ENCODE measurements at places on chromosomes 11 and 22.

DNA sequence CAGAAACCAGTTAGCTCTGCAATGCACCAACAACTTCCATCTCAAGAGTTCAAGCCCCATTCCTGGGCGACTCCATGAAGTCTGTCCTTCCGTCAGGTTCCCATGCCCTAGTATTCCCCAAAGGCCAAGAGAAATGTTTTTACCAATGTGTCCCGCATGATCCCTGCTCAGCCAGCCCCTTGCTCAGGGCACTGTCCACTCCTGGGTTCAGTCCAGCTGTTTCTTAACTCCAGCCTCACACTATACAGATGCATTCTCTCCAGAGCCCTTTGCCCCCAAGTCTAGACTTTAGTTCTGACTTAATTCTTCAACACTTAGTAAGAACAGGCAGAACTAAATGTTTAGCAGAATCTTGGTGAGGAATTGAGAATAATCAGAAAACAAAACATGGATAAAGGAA, 497.5 kb downstream of the SOX6 start:
- no peak for DNase-seq

DNA sequence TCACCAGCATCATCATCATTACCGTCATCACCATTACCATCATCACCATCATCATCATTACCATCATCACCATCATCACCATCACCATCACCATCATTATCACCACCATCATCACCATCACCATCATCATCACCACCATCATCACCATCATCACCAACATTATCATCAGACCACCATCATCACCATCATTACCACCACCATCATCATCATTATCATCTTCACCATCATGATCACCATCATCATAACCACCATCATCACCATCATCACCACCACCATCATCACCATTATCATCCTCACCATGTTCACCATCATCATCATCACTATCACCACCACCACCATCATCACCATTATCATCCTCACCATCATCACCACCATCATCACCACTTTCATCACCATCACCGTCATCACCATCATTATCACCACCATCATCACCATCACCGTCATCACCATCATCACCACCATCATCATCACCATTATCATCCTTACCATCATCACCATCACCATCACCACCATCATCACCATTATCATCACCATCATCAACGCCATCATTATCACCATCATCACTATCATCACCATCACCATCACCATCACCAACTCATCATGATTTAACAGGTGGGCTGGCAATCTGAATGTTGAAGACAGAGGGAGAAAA, 2.4 kb upstream of the MYEOV start:
- no peak for DNase-seq

DNA sequence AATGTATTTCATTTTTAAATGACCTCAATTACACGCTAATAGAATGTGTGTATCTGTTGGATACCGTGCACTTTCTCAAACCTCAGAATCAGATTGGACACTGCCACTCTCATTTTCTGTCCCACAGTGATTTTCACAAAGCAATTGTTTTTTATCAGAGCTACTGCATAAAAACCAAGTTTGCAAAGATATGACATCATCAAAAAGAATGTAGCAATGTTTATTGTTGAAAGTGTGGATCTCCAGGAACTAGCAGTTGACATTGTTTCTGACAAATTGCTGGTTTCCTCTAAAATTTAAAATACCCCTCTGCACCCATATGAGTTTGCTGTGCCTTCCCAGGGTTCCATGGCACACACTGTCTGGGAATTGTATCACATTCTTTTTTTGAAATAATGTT, 362.7 kb upstream of the DDI1 start:
- DNase-seq: no peak

DNA sequence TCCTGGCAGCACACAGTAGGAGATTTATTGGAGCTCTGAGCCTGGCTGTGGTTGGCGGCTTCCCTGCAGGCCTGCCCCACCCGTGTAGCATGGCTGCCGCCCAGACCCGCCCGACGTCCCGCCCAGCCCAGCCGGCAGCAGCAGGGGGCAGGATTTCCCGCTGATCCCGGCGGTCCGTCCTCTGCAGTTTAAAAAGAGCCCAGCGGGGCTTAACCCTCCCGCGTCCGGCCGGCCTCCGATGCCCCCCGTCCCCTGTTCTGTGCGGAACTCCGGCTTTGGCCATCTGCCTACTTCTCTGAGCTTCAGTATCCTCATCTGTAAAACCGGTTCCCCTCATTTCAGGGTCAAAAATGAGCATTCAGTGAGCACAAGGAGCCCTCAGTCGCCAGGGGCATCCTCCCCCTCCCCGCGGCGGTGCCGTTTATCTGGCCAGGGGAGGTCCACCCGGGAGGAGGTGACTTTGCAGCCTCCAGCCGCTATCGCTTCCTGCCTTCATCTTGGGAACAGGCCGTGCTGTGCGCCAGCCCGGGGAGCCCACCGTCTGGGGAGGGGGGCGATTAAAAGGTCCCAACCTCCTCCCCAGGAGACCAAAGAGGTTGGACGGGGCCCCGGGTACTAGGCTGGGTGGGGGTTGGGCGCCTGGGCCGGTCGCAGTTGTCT, at the start of gene GAS2L1:
TSS of gene GAS2L1 (plus strand) at position 476 of the 660 bp plus-strand sequence. CDS start 1,456 bp downstream, outside the sequence.
- peak; percentile 90 for DNase-seq

DNA sequence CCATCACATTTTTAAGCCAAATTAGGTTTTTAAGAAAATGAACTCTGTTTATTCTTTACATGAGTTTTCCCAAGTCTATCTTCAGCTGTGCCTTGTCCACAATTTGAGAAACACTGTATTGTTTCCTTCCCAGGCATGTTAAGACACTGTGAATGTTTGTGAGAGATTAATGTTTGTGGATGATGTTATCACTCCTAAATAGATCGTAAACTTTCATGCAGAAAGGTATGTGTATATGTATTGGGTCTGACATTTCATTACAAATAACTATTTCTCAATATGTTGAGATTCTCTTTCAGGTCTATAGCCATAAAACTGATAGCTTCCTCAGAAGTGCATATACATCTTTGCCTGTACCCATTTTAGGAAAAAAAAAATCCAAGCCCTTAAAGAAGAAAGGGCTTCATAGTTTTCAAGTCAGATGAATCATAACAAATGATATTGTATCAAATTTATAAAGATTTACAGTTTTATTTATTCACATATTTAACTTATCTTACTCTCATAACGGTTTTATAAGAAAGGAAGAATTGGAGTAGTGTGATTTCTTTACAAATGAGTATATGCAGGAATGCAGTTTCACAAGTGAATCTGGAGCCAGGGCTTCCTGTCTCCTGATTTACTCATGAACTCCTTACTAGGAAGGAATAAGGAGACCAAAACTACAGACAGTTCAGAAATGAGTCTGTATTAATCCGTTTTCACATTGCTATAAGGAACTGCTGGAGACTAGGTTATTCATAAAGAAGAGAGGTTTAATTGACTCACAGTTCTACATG, 11.2 kb downstream of the OR8D1 start:
- DNase-seq: no peak

DNA sequence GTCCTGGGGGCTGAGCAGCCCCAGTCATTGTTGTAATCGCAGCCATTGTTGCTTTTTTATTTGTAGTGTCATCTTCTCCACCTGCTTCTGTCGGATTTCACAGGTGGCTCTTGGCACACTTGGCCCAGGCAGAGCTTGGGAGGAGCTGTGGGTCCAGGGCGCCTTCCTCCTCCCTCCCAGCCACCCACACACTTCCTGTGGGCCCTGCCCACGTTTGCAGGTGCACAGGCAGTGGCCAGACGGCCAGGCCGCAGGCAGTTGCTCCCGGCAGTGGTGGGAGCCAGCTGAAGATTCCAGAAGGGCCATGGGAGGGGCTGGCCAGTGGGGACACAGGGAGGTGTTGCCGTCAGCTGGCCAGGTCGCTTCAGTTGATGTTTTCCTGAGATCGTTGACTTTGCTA, 1191.9 kb downstream of the BRD1 start:
- no peak for DNase-seq

- no peak for DNase-seq
Measured at GRCh38 chr11:108718466-108718865, 53.6 kb downstream of the DDX10 start.

- DNase-seq: no peak
Measured at GRCh38 chr11:63683133-63683991, 2.1 kb downstream of the RTN3 start.

DNA sequence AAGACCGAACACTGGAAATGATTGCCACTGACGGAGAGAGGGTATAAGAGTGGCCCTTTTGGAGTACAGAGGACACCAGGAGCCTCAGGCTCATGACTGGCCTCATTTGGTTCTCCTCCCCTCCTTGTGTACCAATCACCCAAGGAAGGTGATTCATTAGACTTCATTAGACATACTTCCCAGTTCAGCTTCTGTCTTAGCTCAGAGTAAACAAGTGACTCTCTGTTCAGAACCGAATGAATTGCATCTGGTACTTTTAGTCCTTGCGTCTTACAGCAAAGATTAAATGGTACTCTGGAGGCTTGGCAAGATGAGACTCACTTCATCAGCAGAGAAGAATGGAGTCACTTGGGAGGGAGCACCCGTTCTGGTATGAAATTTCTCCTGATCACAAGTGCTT, 75.2 kb downstream of the ZNRF3 start:
- DNase-seq: no peak

GRCh38 chr11:3992964-3993363, 101.6 kb upstream of the RRM1 start:
- DNase-seq: no peak

DNA sequence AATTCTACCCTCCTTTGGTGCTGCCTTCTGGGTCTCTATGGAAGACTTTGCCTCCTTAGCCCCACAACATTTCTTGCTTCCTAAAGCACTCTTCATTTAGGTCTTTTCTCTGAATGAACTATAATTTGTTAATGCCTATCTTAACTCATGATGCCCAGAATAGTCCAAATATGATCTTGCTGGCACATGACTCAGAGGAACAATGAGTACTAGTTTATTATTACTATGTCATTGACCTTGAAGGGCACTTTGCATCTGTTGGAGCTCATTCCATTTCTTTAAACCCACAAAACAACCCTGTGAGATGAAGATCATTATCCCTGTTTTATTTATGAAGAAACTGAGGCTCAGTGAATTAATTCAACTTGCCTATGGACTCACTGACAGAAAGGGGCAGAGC, 320.2 kb upstream of the PLET1 start:
- no peak for DNase-seq

DNA sequence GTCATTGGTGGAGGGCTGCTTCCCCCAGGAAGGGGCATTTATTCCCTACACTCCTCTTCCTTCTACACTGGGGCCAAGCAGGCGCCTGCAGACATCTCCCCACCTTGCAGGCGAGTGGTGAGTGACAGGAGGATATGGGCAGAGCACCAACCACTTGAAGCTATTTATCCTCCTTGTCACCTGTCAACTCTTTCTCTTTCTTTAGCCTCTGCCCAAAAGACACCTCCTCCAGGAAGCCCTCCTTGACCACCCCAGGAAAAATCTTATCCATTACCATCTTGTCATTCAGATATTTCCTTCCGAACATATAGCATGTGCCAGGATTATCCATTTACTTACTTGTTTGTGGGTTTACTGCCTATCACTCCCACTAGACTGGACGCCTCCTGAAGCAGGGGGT, 362.4 kb downstream of the MN1 start:
- DNase-seq: no peak

GRCh38 chr22:43343670-43344519, 723 bp upstream of the SCUBE1 start:
- DNase-seq: peak; percentile 54

Measured in frontal cortex (tissue), 4 donors.